ENCODE measurements at places on chromosomes 11 and 22. TPM values are rescaled to one million over a fixed set of nuclear protein-coding genes. Genes with fewer than 3 reads are reported as not detected.

The FAM227A gene
- 0.20 TPM for total RNA-seq

The CNTN5 gene
- not detected for total RNA-seq

The CFAP68 gene
- total RNA-seq = 13.7 TPM

The KDELR3 gene
- total RNA-seq = not detected

The SLC22A9 gene
- total RNA-seq = not detected

The PRAME gene
- 0.12 TPM for total RNA-seq

The HTR3A gene
- 15.6 TPM for total RNA-seq

The HOATZ gene
- total RNA-seq = not detected

The IMMP1L gene
- 17.9 TPM for total RNA-seq

The TOB2 gene
- total RNA-seq = 53.7 TPM

The TSPAN32 gene
- total RNA-seq = 6.8 TPM

The PHF21B gene
- not detected for total RNA-seq

The GPR83 gene
- total RNA-seq = 0.16 TPM

The RFPL2 gene
- total RNA-seq = not detected

The ADM2 gene
- 5.1 TPM for total RNA-seq

The RFPL1 gene
- total RNA-seq = not detected

Data from activated B cell treated with CpG ODN at 0.5 μM for 24 hours (primary cell).